ENCODE measurements at places on chromosomes 11 and 22.
A peak's percentile ranks its signal among the peaks of the same experiment; 100 is the strongest.

GRCh38 chr11:30697032-30697431 lies 110.9 kb upstream of the MPPED2 start:
- DNase-seq, result no peak

DNA sequence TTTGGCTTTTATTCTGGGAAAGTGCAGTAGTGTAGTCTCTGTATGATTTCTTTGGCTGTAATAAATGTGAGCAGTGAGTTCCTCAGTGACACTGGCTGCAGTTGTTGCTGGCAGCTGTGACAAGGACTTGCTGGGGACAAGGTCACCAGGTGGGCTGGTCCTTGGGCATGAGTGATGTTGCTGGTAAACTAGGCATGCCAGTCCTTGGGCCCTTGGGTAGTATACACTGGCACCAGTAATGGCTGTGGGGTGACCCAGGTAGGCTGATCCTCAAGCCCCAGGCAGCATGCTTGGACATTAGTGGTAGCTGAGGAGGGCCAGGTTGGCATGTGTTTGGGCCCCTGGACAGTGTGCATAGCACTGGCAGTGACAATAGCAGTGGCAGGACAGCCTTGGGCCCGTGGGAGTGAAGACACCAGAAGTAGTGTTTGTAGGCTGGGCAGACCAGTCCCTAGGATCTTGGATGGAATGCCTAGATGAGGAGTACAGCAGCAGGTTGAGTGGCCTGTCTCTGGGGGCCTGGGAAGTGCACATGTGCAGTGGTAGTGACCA lies 164.3 kb downstream of the GUCY1A2 start:
- DNase-seq, result no peak

GRCh38 chr11:49851971-49852389 lies 100.2 kb upstream of the OR4C13 start:
- no peak for DNase-seq

DNA sequence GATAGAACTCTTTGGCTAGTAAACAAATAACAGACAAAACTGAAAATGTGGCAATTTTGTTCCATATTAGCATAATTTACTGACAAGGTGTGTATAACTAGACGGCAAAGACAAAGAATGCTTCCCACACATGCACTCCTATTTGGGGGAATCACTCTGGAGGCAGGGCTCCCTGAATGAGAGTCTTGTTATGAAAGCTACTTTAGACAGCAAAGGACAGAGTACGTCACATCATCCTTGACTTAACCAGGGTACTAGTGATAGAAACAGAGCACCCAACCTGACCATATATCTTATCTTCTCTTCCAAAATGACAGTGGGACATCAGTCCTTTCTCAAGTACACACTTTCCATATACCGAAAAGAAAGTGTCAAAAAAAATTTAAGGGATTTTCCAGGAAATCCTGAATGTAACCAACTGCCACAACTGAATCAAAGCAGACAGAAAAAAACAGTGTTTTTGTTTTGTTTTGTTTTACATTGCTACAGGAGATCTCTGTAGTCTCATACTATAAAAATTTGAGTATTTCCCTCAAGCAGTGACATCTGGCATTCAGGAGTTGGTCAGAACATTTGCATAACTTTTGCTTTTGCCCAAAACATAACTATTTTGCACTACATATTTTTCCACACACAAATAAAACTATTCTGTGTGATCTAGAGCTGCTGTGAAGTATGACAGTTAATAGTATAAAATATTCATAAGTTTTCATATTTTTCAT lies 98.9 kb downstream of the ARHGAP20 start:
- DNase-seq, result no peak

DNA sequence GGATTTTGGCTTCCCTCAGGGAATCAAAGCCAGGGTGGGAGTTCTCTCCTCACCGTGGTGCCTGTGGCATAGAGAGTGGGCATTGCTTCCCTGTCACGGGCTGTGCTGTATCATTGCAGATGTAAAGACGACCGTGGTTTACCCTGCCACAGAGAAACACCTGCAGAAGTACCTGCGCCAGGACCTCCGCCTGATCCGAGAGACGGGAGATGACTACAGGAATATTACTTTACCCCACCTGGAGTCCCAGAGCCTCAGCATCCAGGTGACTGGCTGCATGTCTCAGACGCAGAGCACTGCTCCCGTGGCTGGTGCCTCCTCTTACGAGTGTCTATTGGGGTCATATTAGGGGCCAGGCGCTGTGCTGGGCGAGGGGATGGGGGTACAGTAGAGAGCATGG lies 24.2 kb upstream of the ST3GAL4 start:
- no peak for DNase-seq

- no peak for DNase-seq
Observed at GRCh38 chr11:13972043-13972910, 9.8 kb downstream of the SPON1 start.

DNA sequence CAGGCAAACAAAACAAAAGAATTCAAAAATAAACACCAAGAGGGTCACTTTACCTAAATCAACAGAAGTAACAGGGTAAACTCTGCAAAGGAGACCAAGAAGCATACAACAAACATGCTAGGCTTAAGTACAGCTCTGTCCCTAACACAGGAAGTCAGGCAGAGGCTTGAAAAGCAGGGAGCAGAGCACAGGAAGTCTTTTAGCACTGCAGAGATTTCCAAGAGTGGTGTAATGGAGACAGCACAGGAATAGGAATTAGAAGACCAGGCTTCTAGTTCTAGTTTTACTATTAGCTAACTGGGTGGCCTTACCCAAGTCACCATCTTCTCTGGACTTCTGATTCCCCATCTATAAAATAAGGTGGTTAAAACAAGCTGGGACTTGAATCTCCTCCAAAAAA lies 1.9 kb downstream of the RBFOX2 start:
- no peak for DNase-seq

DNA sequence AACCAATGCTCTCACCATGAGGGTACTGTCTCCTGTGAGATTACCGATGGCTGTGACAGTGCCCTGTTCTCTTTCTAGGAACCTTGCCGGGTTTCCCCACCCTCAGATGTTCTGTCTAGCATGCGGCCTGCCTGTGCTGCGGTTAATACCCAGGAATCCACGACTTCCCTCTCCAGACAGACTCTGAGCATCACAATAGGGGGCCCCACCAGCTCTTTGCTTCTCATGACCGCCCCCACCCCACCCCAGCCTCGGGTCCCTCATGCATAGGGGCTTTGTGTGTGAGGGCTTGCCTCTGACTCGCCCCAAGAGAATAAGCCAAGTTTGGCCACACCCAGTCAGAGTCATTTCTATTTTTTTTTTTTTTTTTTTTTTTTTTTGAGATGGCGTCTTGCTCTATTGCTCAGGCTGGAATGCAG lies 10.3 kb downstream of the PARVG start:
- DNase-seq, result peak; percentile 46

GRCh38 chr11:38206663-38207062 lies 1608.6 kb upstream of the RAG2 start:
- no peak for DNase-seq

- DNase-seq, result no peak
Observed at GRCh38 chr22:28381429-28382167, 298.0 kb downstream of the TTC28 start.

DNA sequence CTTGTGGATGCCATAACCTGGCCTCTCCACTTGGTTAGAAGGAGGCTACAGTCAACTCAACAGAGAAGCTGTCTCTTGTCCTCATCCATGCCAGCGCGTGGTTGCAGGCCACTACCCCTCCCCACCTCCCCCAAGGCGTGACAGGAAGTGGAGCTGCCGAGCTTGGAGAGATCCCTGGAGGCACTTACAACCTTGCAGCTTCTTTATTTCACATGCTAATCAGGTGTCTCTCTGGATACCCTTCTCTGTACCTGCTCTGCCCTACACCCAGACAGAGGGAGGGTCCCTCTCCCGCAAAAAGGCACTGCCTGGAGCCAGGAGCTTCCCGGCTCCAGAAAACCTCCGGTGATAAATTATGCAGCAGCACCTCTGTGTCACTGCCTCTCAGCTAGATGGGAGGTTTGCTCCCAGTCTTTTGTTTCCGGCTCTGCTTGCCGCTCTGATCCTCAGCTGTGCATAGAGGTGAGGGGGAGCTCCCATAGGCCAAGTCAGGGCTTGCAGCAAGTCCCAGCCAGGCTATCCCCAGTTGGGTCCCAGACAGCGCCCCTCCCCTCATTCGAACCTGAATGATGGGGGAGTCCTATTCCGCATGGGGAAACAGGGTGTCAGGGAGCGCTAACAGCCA lies 5.7 kb downstream of the LRP4 start:
- no peak for DNase-seq

- no peak for DNase-seq
Observed at GRCh38 chr11:116782728-116783127, 5.1 kb downstream of the ZPR1 start.

DNA sequence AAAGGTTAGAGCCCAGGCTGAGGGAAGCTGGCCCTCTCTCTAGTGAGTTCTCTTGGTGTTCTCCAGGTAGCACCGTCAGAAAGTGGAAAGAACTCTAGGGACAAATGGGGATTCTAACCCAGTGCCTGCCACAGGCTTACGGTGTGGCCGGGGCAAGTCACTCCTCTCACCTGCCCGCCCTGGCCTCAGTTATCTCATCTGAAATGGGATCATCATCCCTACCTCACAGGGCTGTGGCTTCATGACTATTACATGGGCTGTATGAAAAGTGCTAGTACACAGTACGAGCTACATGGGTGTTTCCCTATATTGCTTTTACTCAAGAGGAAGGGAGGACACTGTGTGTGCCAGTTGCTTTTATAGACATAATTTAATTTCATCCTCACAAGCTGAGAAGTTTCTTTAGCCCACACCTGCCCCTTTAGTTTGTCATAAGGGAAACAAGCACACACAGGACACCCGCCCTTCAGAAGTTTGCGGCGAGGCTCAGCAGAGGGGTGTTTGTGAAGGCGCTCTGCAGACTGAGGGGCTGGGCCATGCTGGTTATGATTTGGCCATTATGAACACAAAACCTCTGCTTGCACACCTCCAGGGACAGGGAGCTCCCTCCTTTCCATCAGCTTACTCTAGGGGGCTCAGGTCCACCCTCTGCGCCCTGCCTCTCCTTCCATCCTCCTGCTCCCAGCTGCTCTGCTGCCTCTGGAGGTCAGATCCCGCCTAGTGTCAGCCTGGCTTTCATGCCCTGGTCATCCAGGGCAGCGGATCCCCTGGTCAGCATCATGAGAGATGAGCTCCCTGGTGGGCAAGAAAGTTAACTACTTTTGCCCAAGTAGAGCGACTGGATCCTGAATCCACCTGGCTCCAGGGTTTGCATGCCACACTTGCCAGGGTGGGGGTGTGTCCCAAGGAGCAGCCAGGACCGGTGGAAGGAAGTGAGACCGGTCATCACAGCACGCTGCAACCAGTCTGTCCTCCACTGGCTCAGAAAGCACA lies 1.2 kb downstream of the KLHL35 start:
- no peak for DNase-seq

GRCh38 chr22:46609175-46609690 lies 11.0 kb upstream of the GRAMD4 start:
- no peak for DNase-seq

GRCh38 chr11:117950301-117950700 lies 21.1 kb upstream of the TMPRSS13 start:
- DNase-seq, result peak; percentile 68

DNA sequence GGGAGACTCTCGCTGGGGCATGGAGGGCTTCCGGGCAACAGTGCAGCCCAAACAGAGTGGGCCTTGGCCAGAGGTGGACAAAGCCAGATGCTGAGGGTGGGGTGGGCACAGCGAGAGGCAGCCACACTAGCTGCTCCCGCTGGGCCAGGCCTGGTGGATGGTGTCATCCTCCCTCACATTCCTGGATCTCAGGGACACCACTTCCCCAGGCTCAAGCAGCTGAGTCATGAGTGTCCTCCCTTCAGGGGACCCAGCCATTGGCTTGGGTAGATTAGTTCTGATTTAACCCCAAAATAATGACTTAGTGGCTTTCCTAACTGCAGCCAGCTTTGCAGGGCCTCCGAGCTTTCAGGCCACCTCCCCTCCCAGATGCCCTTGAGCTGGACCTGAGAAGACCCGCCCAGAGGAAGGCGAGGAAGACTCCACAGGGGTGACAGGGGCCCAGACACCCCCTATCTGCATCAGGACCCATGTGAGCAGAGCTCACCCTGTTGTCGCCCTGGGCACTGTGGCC lies 25.9 kb upstream of the WNT7B start:
- DNase-seq, result no peak

DNA sequence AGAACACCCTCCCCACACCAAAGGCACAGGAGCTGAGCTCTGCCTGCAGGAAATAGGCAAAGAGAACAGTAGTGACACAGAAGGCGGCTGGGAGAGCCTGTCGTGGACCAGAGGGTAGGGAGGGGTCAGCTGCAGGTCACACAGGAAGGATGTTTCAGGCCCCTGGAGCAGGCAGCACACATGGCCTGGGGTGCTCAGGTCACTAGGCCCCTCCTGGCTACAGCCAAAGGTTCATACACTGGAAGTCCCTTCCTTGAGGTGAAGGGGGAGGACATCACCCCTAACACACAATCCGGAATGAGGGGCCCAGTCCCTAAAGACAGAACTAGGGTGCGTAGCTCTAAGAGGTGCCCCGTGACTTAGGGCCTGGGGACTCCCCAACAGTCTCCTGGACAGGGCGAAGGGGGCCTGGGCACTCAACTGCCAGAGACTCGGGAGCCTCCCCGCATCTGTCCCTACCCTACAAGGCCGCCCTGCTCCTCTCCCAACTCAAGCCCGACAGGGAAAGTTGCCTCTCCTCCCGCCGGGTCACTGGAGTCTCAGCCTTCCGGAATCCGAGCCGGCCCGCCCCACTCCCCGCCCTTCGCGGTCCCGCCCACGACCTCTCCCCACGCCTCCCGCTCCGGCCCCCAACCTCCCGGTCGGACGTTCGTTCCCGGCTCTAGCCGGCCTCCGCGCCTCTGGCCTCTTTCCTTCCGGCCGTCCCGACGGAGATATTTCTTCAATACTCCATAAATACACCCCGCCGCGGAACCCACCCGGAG lies at the start of gene CYB5R2:
TSS of gene CYB5R2 (minus strand) at position 541 of the 764 bp plus-strand sequence. CDS start 675 bp downstream, outside the sequence.
- no peak for DNase-seq

DNA sequence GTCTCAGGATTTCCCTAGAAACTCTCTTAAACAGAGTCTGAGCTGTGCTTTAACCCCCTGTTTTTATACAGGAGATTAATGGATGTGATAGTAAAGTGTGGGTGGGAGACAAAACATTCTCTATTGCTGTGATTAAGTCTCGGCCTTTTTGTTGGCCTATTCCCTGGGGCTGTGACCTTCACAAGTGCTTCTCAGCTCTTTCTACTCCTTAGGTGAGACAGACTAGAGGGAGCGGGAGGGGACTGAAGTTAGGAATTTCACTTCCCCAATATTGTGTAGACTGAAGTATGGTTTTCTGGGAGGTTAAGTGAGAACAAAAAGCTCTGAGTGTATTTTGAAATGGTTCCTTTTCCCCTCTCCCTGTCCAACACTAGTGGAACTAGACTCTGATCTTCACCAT lies 29.8 kb upstream of the OR8B8 start:
- DNase-seq, result no peak

GRCh38 chr11:126423154-126423553 lies 67.7 kb downstream of the ST3GAL4 start:
- no peak for DNase-seq

DNA sequence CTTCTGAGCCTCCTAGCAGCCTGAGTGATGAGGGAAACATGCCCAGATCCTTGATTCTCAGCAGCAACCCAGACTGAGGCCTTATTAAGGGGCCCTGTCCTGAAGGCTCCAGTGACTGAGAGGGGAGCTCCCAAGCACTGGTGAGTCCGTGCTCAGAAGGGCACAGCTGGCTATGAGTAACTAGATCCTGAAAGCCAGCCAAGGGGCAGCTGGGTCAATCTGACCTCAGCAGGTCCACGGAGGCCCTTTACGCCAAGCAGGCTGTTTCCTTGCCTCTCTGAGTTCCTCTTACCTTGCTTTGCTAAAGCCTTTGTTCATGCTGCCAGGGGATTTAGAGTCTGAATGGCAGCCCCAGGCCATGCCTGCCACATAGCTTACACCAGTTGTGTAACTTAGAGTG lies 19.3 kb upstream of the MIEF1 start:
- no peak for DNase-seq
